HS-5 (cell line): ENCODE measurements at places on chromosomes 3 and 15.
A peak's percentile ranks its signal among the peaks of the same experiment; 100 is the strongest.

GRCh38 chr15:53833134-53833624 lies 73.7 kb upstream of the WDR72 start:
- no peak for DNase-seq

GRCh38 chr15:70081612-70082011 lies 16.1 kb downstream of the TLE3 start:
- no peak for DNase-seq

GRCh38 chr15:38225381-38225780 lies 27.3 kb upstream of the SPRED1 start:
- DNase-seq: no peak

GRCh38 chr3:142275856-142276255 lies 50.5 kb upstream of the GK5 start:
- DNase-seq: peak; percentile 89

DNA sequence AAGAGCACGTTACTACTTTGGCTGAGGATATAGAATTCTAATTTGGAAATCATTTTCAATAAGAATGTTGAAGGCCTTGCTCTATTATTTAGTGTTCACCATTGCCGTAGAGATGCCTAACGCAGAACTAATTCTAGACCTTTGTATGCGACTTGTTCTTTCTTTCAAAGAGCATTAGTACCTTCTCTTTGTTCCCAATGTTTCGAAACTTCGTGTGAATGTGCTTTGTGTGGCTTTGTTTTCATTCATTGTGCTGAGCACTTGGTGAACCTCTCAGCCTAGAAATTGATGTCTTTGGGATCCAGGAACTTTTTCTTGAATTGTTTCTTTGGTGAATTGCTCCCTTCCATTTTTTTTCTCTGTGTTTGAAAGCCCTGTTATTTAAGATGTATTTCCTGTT lies 19.8 kb upstream of the PCSK6 start:
- no peak for DNase-seq

DNA sequence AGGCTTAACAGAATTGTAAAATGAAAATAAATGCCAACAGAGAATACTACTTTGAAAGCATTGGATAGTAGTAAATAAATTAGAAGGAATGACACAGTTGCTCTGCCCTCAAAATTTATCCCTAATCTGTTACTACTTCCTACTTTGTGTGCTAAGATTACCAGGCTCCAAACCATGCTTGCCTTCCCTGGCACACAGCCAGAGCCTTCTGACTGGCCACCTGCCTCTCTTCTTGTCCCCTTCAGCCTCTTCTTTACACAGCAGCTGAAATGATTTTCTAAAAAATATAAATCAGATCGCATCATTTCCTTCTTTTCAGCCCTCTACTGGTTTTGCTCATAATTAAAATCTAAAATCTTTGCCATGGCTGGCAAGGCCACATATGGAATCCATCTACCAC lies 334.1 kb downstream of the FHIT start:
- DNase-seq: no peak

DNA sequence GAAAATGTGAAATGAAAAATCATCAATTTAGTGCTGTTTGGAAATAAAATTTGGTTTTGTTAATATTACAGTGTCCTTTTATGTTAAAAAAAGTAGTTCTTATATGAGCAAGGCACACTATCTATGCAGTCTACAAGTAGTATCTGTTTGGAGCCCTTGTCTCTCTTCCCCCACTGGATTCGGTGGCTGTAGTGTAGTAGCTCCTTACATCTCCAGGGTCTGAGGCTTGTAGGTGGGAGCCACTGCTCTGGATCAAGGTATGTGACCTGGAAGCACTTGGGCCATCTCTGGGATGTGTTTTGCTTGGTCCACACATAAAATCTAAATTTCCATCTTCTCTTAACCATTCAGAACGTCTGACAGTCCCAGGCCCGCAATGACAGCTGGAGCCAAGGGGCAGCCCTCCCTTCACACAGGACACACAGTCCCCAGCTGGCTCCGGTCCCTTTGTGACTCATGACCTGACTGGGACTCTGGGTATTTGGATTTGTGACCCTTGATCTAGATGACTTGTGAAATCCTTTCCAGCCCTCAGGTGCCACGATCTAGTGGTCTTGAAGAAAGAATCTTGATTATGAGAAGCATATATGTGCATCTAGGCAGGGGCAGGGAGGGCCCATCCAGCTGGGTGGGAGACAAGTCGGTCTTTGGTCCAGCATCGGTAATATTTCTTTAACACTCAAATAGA lies 80.0 kb downstream of the USP13 start:
- DNase-seq: no peak

DNA sequence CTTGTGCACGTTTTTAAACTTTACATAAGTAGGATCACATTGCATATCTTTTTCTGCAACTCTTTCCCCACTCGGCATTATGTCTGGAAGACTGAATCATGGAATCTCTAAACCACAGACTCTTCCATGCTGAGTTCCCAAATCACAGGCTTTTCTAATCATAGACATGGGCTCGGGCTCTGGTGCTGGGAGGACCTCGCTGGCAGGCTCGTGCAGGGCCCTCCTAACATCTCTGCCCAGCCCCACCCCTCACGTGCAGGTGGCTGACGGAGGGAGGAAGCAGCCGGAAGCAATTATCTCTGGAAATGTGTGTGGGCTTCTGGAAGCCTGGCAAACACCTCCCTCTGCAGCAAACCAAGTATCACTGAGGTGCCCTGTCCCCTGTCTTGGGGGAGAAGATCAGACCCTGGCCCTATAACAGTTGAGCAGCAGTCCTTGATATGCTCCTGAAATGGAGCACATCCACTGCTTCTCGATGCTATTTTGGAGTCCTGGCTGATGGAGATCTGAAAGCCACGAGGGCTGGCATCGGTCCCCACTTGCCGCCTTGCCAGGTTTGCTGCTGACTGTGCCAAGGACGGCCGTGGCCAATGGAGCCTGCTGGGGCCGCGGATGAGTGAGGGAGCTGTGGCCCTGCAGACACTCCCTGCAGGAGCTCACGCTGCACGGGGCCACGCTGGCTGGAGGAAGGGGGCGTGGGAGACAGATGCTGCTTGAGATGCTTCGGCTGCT lies 4.4 kb upstream of the IQSEC1 start:
- peak; percentile 5 for DNase-seq

DNA sequence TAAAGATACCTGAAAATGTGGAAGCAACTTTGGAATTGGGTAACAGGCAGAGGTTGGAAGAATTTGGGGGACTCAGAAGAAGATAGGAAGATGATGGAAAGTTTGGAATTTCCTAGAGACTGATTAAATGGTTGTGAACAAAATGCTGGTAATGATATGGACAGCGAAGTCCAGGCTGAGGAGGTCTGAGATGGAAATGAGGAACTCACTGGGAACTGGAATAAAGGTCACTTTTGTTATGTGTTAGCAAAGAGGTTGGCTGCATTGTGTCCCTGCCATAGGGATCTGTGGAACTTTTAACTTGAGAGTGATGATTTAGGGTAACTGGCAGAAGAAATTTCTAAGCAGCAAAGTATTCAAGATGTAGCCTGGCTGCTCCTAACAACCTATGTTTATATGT lies 13.0 kb downstream of the MITF start:
- DNase-seq: no peak

DNA sequence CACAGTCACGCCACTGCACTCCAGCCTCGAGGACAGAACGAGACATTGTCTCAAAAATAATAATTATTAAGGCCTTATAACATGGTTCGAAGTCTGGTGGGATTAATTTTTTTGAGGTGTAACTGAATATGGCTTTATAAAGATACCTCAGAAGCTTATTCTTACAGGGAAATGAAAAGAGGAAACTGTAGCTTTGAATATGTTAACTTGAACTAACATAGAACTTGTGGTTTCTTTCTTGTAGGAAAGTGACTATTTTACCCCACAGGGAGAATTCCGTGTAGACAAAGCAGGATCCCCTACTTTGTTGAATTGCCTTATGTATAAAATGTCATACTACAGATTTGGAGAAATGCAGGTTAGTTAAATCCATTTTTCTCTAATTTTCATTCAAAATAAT lies 96.3 kb downstream of the STT3B start:
- DNase-seq: no peak

GRCh38 chr3:112643621-112644240 lies 2.8 kb upstream of the CCDC80 start:
- no peak for DNase-seq

GRCh38 chr3:169028716-169029115 lies 634.8 kb downstream of the MECOM start:
- DNase-seq: no peak

DNA sequence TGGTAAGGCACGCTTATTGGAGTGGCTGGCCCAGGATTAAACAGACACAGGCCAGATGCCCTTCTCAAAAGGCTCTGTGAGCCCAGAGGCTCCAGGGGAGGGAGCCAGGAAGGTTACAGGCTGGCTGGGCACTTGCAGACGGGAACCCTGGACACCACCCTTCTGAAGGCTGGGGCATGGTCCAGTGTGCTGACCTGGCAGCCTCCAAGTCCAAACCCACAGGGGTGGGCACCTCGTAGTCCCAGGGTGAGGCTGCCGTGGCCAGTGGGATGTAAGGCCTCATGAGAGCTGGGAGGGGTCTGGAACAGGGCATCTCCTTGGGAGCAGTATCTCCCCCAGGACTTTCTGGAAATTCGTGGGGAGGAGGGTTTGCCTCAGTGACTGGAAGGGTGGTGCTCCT lies 19.6 kb downstream of the EFCC1 start:
- no peak for DNase-seq

DNA sequence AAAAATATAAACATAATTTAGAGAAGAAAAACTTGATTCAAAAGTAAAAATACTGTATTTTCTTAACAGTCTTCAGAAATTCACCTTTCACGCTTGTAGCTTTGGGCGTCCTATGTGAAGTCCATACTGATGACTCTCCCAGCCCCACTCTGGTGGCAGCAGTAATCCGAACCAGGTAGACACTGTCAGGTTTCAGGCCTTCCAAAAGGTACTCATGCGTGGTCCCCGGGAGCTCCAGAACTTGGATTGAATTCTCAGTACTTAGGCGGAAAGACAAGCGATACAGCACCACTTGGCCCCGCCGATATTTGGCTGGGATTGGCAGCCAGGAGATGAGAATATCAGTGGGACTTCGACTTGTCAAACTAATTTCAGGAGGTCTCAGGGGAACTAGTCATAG lies 69.7 kb downstream of the PRTG start:
- DNase-seq: no peak

DNA sequence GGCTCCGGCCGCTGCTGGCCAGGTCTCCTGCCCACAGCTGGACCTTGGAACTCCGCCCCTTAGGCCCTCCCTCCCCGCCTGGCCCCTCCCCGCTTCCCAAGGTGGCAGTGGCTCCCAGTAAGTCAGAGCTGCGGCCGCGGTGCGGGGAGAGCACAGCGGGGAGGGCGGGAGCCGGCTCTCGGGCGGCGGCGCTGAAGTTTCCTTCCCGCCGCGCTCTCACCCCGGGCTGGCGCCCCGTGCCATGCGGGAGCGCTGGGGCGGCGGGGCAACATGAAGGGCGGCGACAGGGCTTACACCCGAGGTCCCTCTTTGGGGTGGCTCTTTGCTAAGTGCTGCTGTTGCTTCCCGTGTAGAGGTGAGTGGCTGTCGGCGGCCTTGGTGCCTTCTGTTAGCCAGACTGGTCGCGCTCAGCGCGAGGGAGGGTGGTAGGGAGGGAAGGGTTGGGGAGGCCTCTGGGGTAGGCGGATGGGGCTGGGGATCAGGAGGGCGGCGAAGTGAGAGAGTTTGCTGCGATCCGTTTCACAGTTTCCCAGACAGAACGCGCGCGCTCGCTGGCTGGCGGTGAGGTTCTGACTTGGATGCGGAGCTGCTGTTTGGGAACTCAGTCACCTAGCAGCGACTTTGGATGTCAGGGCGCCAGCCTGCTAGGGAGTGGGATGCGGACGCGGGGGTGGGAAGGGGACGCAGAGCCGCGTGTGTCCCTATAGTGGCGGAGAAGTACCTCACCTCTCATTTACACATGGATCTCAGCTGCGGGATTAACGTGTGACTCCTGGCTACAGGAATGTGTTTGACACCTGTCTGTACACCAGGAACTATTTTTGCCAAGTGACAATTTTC lies 145.5 kb upstream of the UMPS start:
- DNase-seq: no peak

DNA sequence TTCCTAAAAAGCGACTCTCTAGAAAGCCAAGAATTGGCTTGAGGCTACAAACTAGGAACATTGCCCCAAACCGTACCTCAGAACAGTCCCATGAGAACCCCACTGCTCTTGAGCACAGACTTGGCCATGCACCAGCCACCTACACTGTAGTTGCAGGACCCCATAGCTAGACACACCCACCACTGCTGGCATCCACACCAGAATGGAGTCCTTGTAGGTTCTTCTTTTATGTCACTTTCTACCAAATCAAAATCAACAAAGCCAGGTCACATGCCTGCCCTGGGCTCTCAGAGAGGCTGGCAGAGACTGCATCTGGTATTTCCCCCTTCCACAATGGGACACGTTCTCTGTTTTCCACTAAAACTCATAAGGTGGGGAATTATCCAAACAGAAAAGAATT lies 290.5 kb downstream of the SHOX2 start:
- no peak for DNase-seq

- peak; percentile 29 for DNase-seq
Measured at GRCh38 chr15:47717036-47717612, at the start of gene SEMA6D. Gene SEMA6D, plus strand, starts transcription at chr15:47717505. Its CDS starts 42,294 bp downstream, at chr15:47759799.

GRCh38 chr3:196149375-196149774 lies 61.8 kb downstream of the ZDHHC19 start:
- no peak for DNase-seq

- no peak for DNase-seq
Measured at GRCh38 chr3:151206201-151206600, 3.2 kb upstream of the GPR171 start.

DNA sequence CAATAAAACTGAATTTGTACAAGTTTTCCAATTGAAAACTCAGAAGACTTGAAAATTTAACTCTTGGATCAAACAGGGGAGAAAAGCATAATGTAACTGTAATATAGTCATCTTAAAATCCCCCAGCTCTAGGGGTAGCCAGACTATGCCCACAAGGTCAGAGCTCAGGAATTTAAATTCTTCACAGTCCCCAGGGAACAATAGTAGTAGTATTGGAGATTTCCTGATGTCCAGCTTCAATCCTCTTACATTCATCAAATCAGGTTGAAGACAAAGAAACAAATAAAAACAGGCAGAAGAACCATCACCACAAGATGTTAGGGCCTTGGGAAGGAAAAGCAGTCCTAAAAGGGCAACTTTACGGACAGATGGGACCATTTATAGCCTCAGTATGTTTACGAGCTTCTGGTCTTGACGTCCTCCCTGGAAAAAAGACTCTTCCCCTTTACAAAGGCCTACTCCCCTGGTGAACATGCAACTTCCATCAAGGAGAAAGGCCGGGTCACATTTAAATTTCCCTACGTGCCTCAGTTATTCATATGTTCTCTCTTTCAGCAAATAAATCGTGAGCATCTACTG lies 96.8 kb downstream of the PLCH1 start:
- no peak for DNase-seq

- DNase-seq: no peak
Measured at GRCh38 chr3:66499881-66500575, 794 bp downstream of the LRIG1 start.

GRCh38 chr3:7285505-7285904 lies 424.6 kb downstream of the GRM7 start:
- no peak for DNase-seq

GRCh38 chr15:85027033-85027380 lies 45.4 kb downstream of the PDE8A start:
- no peak for DNase-seq

- DNase-seq: no peak
Measured at GRCh38 chr15:42608110-42608531, 32.7 kb downstream of the STARD9 start.

GRCh38 chr15:78208887-78209645 lies 25.3 kb downstream of the ACSBG1 start:
- no peak for DNase-seq

- DNase-seq: peak; percentile 30
Measured at GRCh38 chr15:22949074-22949547, 31.1 kb downstream of the CYFIP1 start.
